ENCODE measurements at places on chromosomes 7 and 10.

- H3K27me3 ChIP-seq: no peaks in the 10 kb centered on the region
- H3K36me3 ChIP-seq: peaks cover 11% of the 10 kb centered on the region
- H3K4me1 ChIP-seq: peaks cover 15% of the 10 kb centered on the region
- DNase-seq: no peak
Observed at GRCh38 chr7:99409806-99410205, 1.0 kb downstream of the BUD31 start.

GRCh38 chr10:63965846-63966245 is 444.6 kb downstream of the REEP3 start:
- no peaks in the 10 kb centered on the region for H3K27me3 ChIP-seq
- DNase-seq: no peak
- H3K36me3 ChIP-seq: no peaks in the 10 kb centered on the region
- H3K4me3 ChIP-seq: no peak overlapping the region
- H3K27ac ChIP-seq: no peak overlapping the region

- H3K27me3 ChIP-seq: no peaks in the 10 kb centered on the region
- no peak for DNase-seq
- H3K4me1 ChIP-seq: no peaks in the 10 kb centered on the region
- no peak overlapping the region for H3K27ac ChIP-seq
Observed at GRCh38 chr10:56633876-56634452, 272.9 kb upstream of the ZWINT start.

- no peak for DNase-seq
- no peaks in the 10 kb centered on the region for H3K27me3 ChIP-seq
- H3K27ac ChIP-seq: no peak overlapping the region
Observed at GRCh38 chr7:120180221-120180620, 92.8 kb upstream of the KCND2 start.

DNA sequence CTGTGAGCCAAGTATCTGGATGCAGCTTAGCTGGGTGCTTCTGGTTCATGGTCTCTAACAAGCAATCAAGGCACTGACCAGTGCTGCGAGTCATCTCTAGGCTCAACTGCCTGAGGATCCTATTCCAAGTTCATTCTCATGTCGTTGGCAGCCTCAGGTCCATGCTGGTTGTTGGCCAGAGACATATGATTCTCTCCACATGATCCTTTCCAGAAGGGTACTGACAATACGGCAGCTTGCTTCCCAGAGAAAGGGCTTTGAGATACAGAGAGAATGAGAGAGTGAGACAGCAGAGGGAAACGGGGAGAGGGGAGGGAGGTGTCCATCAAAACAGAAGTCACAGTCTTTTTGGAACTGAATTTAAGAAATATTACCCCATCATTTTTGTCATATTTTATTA is 405.6 kb downstream of the XPNPEP1 start:
- no peaks in the 10 kb centered on the region for H3K36me3 ChIP-seq
- DNase-seq: no peak
- no peak overlapping the region for H3K27ac ChIP-seq

DNA sequence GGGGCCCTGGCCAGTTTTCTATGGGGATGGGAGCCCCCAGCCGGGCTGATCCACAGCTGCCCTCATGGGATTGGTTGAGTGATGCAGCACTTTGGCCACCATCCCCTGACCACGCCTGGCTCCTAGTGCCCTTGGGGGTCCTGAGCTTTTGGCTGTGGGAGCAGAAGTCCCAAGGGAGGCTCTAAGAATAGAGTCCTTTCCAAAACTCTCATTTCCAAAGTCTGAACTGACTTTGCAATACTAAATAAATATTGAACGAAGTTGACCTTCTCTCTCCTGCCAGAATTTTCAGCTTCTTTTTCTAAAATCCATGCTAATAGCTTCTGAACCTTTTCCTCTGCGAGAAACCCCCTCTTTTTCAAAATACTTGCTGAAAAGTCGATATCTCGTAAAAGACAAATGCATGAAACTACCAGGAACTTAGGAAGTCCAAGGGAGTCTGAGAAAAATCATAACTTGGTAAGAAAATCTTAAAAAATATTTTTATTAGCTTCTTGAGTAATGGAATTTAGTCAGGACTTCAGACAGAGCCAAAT is 62.7 kb upstream of the IGFBP3 start:
- H3K36me3 ChIP-seq: no peaks in the 10 kb centered on the region
